CD4-positive, alpha-beta T cell treated with Interleukin-2 at 100 ng/mL for 4 hours (primary cell): ENCODE measurements at places on chromosomes 1 and 21.

GRCh38 chr1:175072099-175072951 is 4.7 kb downstream of the TNN start:
- no peak for DNase-seq

DNA sequence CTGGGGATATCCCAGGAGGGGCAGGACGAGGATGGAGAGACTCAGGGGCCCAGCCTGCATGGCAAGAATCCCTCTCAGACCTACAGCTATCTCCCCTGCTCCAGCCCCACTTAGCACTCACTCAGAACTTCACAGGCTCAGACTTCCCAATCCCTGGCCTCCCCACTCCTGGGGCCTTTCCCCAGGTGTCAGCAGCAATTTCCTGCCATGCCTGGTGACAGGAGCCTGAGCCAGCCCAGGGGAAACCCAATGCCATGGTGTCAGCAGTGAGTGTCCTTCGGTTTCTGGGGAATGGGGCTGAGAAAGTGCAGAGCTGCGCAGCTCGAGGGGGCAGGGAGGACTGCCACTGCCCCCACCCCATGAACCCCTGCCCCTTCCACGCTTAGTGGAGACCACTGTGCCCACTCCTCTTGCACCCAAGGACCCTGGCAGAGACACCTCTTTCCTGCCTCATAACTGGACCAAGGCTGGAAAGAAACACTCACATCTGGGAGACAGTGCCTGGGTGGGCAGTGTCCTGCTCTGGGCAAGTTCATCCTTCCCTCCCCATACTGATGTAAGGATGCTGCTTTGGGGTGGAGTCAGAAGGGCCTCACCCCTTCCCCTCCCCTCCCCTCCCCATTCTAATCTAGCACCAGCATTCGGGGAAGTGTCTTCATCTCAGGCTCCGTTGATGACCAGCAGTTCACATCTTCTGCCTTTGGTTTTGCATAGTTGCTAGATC is 17.1 kb upstream of the UBL4B start:
- no peak for DNase-seq

DNA sequence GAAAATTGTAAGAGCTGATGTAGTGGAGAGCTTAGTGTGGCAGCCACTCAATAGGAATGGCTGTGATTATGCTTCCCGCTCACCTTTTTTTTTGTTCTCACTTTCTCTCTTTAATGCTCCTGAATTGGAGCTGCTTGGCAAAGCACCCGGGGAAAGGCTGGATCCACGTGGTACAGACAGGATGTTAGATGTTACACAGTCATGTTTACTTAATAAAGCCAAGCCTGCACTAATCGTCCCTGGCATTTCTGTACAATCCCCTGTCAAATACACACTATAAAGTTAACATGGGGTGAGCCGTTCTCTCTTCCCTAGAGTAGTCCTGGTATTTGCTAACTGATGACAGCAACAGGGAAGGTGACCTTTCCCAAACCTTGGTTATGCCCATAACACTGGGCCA is 187.8 kb downstream of the ZSCAN20 start:
- no peak for DNase-seq

DNA sequence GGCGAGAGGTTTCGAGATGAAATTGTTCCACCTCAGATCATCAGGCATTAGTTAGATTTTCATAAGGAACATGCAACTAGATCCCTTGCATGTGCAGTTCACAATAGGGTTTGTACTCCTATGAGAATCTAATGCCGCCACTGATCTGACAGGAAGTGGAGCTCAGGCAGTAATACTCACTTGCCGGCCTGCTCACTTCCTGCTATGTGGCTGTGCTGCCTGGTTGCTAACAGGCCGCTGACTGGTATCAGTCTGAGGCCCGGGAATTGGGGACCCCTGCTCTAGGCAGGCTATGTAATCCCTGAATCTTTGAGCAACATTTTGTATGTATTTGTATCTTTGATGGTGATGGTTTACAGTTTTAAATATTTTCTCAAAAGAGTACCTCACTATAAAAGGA is 32.5 kb downstream of the XKR8 start:
- peak; percentile 63 for DNase-seq
